ENCODE measurements at places on chromosomes 16 and 17. TPM values are rescaled to one million over a fixed set of nuclear protein-coding genes. Genes with fewer than 3 reads are reported as not detected.
A peak's percentile ranks its signal among the peaks of the same experiment; 100 is the strongest.

CHST6 gene
- total RNA-seq = 3.1 TPM

KRT33B gene
- total RNA-seq = not detected

GRCh38 chr17:46796524-46796923 is 22.0 kb downstream of the WNT3 start:
- DNase-seq = no peak

BRCA1 gene
- total RNA-seq = 20.1 TPM

NHLRC4 gene
- 0.27 TPM for total RNA-seq

GRCh38 chr17:17809531-17810083 is 27.2 kb downstream of the SREBF1 start:
- no peak for DNase-seq

- DNase-seq = no peak
Measured at GRCh38 chr17:17853811-17854447, 17.1 kb upstream of the SREBF1 start.

PLXDC1 gene
- 14.6 TPM for total RNA-seq

- DNase-seq = no peak
Measured at GRCh38 chr17:4738136-4739121, 1.2 kb upstream of the ZMYND15 start.

- DNase-seq = no peak
Measured at GRCh38 chr17:46013502-46014165, 14.6 kb downstream of the STH start.

DNA sequence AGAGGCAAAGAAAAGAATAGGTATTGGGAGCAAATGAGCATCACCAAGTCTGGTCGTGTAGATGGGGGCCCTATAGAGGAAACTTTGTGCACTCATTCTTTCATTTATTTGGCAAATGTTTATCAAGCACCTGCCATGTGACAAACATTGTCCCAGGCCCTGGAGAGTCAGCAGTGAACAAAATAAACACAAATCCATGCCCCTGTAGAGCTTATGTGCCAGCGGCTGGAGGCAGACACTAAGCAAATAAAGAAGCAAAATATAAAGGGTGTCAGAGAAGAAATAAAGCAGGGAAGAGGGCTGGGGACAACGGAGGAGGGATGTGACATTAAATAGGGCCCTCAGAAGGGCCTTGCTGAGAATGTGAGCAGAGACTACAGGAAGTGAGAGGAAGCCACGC is 45.5 kb downstream of the KATNIP start:
- no peak for DNase-seq

IRF8 gene
- total RNA-seq = 3.7 TPM

- no peak for DNase-seq
Measured at GRCh38 chr17:3532859-3533142, 24.8 kb downstream of the TRPV3 start.

DNA sequence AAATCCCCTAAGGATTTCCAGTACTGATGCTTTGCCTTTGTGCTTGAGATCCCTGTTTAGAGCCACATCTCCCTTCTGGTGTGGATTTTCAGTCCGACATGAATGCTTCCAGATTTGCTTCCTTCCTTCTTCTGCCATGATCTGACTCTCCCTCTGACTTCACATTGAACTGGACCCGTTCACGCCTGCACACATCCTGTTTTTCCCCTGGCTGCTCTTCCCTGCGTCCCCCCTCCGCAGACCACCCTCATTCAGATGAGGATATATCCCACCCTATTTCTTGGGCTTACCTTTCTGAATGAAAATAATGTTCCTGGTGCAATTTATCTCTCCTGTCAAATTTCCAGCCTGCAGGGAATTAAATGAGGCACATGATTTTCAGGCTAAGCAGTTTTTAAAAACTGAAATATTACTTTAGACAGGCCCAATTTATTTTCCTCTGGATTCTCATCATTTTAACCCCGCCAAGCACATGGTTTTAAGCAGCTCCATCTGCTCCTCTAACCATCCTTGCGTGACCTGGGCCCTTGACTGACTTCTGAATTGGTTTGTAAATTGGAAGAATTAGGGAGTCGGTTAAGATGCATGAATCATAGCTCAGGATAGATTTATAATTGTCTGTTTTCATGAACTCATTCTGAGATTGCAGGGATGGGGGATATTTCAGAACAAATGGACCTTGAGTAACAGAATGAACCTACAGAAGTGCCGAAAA is 59.2 kb downstream of the BMERB1 start:
- DNase-seq = no peak

OR2C1 gene
- total RNA-seq = 0.45 TPM

DNA sequence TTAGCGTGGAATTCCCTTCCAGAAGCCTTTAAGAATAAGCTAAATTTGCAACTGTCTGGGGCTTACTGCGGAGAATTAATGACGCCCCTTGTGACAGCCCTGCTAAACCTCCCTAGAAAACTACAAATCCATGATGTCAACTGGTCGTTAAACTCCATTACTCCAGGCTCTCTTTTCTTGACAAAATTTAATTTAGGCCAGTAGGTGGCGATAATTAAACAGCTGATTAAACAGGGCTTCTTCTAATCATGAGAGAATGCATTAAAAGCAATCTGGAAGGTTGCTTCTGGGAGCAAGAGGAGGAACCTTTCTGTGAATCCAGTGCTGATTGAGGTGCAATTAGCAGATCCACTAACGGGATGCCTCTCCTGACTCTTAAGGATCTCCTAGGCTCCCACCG is 8.1 kb upstream of the NLRP1 start:
- DNase-seq = peak; percentile 74

GRCh38 chr17:34414339-34414738 is 51.3 kb upstream of the CCL1 start:
- DNase-seq = no peak

HOXB9 gene
- total RNA-seq = 0.09 TPM

- DNase-seq = peak; percentile 56
Measured at GRCh38 chr17:78117027-78117981, 11.3 kb downstream of the TMC6 start.

DNA sequence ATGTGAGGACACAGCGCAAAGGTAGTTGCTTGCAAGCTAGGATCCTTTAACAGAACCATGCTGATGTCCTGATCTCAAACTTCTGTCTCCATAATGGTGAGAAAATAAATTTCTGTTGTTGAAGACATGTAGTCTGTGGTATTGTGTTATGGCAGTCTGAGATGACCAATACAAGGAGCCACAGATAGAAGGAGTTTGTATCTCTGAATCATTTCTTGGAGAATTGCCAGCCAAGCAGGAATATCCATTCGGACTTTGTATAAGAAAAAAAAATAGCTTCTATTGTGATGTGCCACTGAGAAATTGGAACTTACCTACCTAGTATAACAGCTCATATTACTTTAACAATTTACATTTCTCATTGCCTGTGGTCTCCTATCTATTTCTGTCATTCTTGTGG is 447.6 kb upstream of the CA10 start:
- DNase-seq = no peak
